Activated naive CD8-positive, alpha-beta T cell treated with anti-CD3 and anti-CD28 coated beads, Interleukin-2, amount 10 ng/mL, durations not matched to agents 7 days and 5 days (primary cell): ENCODE measurements at places on chromosomes 6 and 20. TPM values are rescaled to one million over a fixed set of nuclear protein-coding genes. Genes with fewer than 3 reads are reported as not detected.

GRCh38 chr6:14379568-14379967 lies 262.0 kb downstream of the CD83 start:
- peaks cover 32% of the 10 kb centered on the region for H3K4me1 ChIP-seq
- peaks cover 2% of the 10 kb centered on the region for H3K27me3 ChIP-seq
- no peak overlapping the region for H3K4me3 ChIP-seq

DNA sequence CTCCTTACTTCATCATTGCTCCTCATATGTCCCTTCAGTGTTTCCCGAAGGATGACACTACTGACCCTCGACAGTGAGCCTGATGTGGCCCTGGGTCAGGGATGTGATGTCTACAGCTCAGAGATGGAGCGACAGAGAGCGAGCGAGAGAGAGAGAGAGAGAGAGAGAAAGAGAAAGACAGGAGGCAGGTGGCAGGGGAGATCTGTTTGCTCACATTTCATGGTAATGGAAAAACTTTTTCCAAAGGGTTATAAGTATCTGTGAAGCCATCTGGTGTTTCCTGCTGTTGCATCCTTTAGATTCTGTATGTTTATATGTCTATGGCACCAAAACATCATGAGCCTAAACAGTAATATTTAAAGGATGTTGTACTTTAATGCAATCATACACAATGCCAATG lies 77.2 kb downstream of the PPP1R3G start:
- DNase-seq: no peak
- H3K4me1 ChIP-seq: peaks cover 9% of the 10 kb centered on the region
- H3K27me3 ChIP-seq: no peaks in the 10 kb centered on the region
- no peaks in the 10 kb centered on the region for H3K36me3 ChIP-seq
- H3K27ac ChIP-seq: peak overlapping the region; percentile 66

The ADGRB3 gene
- not detected for total RNA-seq

- H3K36me3 ChIP-seq: no peaks in the 10 kb centered on the region
- no peak for DNase-seq
- no peaks in the 10 kb centered on the region for H3K4me1 ChIP-seq
Observed at GRCh38 chr6:56831334-56831733, 123.6 kb upstream of the BEND6 start.

- H3K4me3 ChIP-seq: no peak overlapping the region
- peaks cover 6% of the 10 kb centered on the region for H3K27me3 ChIP-seq
- no peak overlapping the region for H3K27ac ChIP-seq
- H3K36me3 ChIP-seq: no peaks in the 10 kb centered on the region
Observed at GRCh38 chr6:7445885-7446461, 56.4 kb downstream of the RIOK1 start.

The BPIFB1 gene
- total RNA-seq: not detected

The SNAI1 gene
- 0.75 TPM for total RNA-seq
